ENCODE measurements at places on chromosomes 12 and 14.

GRCh38 chr14:92644171-92644969 lies 104.1 kb downstream of the LGMN start:
- DNase-seq, result no peak

DNA sequence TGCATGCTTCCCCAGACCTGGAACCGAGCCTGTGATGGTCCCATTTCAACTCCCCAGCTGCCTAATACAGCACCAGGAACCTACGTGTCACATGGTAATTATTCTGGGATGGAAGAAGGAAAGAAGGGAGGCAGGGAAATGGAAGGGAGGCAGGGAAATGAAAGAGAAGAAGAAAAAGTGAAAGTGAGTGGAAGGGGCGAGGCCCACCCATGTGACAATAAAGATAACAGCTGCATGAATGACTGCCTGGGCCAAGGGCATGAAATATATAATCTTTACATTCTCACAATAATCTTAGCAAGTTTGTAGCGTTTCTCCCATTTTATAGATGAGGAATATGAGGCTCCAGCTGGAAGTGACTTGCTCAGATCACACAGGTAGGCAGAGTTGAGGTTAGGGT lies 245.0 kb upstream of the PWP1 start:
- DNase-seq, result no peak

DNA sequence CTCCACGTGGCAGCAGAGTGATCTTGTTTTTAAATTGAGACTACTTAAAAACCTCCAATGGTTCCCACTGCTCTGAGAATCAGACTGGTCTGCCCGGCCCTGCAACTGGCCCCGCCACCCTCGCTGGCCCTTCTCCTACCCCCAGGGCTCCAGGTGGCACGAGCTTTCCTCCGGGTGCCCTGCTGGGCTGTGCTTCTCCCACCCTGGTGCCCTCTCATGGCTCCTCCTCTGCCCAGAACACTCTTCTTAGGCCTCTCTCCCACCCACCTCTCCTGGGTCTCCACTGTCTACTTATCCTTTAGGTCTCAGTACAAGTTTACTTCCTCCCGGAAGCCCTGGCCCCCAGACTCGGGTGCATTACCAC lies 26.5 kb downstream of the CCDC92 start:
- DNase-seq, result no peak

DNA sequence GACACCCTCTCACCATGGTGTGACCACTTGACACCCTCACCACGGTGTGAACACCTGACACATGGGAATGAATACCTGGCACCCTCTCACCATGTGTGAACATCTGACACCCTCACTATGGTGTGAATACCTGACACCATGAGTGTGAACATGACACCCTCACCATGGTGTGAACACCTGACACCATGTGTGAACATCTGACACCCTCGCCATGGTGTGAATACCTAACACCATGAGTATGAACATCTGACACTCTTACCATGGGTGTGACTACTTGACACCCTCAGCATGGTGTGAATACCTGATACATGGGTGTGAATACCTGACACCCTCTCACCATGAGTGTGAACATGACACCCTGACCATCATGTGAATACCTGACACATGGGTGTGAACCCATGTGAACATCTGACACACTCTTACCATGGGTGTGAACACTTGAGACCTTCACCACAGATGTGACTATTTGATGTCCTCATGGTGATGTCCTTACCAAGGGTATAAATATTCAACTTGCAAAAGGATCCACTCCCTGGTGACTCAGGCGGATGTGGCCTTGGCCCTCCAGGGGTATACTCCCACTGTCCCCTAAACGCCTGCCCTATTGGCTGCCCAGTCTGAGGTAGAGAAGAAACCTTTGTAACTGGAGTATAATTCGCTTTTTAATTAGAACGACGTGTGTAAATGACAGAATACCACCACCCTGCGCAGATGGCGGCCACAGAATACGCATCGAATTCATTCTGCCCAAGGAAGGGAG lies 29.1 kb downstream of the RFLNA start:
- no peak for DNase-seq

DNA sequence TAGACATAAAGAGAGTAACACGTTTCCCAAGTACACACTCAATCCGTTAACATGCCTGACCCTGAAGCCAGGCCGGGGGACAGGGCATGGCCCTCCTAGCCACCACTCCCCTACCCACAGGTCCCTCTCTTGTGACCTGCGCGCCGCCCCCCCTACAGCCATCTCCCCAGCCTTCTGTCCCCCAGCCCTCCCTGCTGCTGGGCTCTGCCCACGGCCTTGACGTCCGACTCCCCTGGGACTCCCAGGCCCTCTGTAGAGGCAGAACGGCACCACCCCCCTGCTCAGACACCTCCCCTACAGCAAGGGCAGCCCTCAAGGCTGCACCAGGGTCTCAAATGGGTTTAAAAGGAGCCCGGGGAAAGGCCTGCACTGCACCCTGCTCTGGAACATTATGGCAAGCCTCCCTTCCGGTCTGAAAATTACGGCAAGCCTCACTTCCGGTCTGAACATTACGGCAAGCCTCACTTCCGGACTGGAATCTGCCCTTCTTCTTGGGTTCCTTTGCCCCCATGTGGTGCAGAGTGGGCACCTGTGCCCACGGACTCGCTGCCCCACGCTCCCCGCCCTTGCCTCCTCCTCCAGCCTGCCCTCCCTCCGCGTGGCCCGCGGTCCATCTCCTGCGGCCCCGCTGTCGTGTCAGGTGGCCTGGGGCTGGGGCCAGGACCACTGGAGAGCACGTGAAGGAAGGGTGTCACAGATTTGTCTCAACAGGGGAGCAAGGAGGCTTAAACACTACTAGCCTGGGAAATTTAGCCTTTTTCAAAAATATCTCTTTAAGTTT lies 77.6 kb downstream of the MOK start:
- no peak for DNase-seq

DNA sequence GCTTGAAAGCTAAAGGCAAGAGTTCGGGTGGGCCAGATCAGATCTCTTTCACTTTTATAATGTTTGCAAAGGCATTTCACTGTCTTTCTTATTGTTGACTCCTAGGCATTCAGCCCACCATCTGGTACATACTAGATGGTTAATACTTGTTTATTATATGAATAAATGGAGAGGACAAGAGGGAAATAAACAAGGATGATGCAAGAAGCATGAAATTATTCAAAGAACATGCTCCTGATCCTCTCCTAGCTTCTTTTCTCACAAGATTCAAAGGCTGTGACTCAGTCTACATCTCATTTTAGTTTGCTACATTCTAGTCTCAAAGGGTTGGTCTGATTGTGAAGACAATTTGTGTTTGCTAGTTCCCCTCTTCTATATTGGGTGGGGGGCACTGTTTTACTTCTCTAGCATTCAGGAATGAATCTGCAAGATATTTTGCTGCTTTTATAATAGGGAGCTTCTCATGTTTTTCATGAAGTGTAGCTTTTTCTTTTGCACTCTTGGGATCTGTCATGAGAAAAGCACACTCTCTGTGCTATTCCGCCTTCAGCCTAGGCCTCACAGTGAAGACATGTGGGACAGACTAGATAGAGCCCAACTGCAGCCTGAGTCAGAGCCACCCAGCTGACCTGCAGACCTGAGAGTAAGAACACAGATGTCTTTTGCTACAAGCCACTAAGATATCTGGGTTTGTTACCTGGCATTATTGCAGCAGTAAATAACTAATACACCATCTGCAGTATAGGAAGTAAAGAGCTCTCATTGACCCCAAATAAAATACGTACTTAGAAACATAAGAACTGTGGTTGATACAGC lies 65.7 kb downstream of the PTHLH start:
- no peak for DNase-seq

DNA sequence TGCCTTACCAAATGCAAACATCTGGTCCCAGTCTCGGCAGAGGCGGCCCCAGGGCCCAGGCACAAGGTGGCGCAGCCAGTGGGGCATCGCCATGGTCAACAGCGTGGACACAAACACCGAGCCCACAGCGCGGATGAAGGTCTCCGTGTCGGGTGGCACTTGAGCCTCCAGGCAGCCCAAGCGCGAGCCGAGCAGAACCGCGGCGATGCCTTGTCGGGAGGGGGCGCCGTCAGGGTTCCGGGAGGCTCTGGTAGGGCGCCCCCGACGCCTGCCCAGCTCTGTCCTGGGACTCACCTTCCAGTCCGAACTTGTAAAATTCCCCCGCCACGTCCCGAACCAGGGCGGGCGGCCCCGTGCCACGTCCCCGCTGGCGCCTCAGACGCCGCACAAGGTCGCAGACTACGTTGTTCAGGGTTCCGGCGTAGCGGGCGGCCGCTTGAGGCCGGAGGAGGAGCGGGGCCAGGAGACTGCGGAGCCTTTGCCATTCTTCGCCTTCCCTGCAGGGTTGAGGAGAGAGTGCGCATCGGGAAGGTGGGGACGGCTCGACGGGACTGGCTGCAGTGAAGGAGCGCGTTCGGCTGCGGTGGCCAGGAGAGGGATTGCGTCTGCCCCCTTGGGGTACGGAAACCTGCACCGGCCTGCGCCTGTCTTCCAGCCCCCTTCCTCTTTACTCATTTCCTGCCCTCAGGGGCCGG lies 1.7 kb downstream of the CYP27B1 start:
- peak; percentile 66 for DNase-seq

DNA sequence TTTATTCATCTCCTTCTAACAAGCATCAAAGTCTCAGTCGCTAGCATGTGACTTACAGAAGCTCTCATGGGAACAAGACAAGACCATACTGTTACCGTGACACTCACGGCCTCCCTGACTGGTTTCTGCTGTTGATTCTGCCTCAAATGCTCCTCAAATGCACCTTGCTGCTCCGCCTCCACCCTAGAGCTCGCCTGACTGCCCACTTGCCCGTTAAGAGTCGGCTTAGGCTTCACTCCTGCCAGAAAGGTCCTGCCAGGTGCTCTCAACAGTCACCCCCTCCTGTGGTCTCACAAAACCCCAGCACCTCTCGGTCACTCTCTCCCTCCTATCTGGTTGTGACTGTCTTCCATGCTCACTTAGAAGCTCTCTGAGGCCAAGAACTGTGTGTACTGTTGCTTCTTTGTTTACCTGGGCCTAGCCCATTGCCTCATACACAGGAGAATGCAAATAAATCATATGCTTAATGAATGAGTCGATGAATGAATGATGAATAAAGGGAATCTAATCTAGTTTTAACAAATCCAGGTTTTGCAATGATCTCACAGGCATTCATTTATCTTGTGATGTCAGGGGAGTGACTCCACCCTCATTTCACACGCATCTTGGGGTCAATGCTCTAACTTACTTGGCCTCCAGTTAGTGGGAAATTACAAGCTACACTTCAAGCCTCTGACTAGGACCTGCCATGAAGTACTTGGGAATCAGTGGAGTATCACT lies 41.3 kb downstream of the SSH1 start:
- DNase-seq, result no peak

GRCh38 chr12:129079719-129080118 lies 226.4 kb downstream of the GLT1D1 start:
- no peak for DNase-seq

DNA sequence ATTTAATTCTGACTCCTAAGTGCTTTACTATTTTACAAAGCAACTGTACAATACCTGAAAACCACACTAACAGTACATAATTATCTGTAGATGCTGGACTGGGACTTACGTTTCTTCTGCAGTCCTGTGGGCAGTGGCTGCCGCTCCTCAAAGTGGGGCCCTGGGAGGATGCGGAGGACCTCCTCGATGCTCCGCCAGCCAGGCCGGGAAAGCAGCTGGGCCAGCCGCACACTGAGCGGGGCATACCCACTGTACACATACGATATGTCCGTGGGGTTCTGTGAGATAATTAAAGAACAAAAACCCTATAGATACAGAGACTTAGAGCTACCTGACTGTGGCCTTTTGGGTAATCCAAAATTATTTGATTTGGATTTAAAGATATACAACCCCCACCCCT lies 6.8 kb upstream of the DIABLO start:
- DNase-seq, result no peak

GRCh38 chr14:95440951-95441350 lies 75.5 kb downstream of the SYNE3 start:
- DNase-seq, result peak; percentile 42

DNA sequence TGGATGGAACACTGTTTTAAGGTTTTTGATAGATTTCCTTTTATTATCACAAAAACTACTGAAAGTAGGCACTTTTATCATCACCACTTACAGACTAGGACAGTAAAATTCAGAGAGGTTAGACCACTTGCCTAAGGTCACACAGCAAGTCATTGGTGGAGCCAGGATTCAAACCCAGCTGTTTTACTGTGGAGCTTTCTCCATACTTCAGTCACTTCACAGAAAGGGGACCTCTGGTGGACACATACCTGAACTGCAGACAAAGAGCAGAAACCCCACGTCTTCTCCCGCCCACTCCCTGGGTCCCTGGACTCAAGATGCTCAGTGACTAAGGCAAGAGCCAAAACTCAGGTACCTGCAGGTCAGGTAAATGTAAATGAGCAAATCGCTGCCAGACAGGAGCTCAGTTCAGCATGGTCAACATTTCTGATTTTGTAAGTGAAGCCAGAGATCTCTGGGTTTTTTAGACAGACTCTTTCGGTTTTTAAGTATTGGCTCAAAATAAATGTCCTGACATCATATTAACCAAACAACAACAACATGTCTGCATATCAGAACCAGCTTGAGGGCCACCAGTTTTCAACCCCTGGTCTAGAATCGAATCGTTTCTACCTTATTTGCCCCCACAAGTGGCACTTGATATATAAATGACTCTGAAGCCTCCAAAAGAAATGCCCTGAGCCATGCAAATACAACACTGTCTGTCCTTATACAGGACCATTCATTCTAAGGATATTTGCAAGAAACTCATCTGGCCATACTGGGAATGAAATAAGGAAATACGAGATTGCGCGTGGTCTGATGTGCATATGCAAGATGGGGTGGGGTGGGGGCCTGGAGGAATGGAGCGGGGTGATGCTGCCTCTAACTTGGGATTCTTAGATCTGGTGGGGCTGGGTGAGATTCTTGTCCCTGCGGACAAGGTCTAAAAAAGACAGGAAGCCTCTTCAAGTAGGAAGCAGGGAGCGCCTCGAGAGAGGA lies 110.9 kb downstream of the KSR2 start:
- DNase-seq, result peak; percentile 81

DNA sequence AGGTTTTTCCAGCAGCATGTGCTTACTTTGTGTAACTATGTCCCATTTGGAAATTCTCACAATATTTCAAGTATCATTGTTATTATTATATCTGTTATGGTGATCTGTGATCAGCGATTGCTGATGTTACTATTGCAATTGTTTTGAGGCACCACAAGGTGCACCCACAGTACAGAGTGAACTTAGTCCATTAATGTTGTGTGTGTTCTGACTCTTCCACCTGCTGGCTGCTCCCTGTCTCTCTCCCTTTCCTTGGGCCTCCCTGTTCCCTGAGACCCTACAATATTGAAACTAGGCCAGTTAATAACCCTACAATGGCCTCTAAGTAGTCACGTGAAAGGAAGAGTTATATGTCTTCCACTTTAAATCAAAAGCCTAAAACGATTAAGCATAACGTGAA lies 153.9 kb downstream of the PIK3C2G start:
- no peak for DNase-seq

GRCh38 chr14:28751467-28752058 lies 15.0 kb upstream of the FOXG1 start:
- peak; percentile 72 for DNase-seq

GRCh38 chr14:59093902-59094301 lies 94.6 kb upstream of the DAAM1 start:
- DNase-seq, result no peak

Measured in iPS-NIHi11 (cell line).